Stimulated activated CD8-positive, alpha-beta memory T cell treated with anti-CD3 and anti-CD28 coated beads, Interleukin-15, amount 100 ng/mL, for 24 hours (primary cell): ENCODE measurements at places on chromosomes 16 and 17.

- DNase-seq: no peak
These were observed 3.0 kb upstream of the WFIKKN2 start for GRCh38 chr17:50832267-50832863.

DNA sequence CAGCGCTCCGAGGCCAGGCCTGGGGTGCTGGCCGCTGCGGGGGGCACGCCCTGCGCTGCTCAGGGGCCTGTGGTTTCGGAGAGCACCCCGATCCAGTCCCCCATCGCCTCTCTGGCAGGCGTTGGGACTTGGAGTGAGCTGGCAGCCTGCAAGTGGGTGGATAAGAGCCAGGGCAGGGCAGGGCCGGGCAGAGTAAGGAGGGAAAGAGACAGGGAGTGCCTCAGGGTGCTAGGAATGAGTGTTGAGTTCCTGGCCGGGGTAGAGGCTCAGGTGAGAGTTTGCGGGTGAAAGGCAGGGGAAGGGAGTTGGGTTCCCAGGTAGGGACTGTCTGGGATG lies 1.3 kb downstream of the CDH13 start:
- no peak for DNase-seq

DNA sequence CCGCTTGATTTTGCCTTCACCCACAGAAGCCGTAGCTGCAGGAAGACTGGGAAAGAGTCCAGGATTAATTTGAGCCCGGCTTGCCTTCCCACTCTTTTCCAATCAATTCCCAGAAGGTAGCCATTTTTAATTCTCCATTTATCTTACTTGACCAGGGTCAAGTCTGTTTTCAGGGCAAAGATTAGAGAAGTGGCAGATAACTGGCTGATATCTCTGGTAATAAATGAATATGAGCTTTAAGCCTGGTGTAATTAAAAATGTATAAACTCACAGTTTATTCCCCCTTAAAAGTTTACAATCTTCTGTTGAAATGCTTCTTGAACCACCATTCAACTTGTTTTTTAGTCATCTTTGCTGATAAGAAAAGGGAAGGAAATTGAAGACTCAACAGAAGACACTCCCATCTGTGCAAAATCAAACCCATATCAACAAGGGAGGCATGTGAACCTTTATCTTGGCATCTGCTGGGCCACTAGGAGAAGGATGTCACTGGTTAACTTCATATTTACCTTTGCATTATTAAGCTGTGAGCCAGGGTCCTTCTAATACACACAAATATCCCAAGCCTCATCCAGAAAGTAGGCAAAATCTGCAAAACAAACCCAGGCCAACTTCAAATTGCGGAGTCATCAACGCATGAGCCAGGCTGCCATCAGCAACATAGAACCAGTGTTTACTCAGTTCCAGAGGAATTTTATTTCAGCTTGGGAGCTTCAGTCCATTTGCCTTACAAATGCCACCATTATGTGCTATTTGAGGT lies 314.6 kb upstream of the MAF start:
- no peak for DNase-seq

- DNase-seq: peak; percentile 48
These were observed 207.0 kb downstream of the MSI2 start for GRCh38 chr17:57463103-57463885.

DNA sequence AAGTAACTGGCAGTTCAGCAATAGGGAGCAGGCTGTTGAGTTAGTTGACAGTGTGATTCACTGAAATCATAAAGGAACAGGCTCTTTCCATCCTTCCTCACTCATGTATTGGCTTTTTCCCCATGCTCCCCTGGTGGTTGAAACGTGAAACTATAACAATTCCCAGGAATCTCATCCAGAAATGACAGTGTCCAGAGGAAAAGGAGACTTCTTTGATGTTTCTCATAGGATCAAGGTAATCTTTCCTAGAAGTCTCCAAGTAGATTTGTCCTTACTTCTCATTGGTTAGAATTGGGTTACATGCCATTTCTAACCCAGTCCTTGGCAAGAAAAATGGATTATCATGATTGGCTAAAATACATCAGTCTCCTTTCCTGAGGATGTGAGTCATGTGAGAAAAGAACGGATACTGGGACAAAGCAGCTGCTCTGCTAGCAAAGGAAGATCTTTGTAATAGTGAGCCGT lies 14.4 kb downstream of the TTC19 start:
- no peak for DNase-seq

DNA sequence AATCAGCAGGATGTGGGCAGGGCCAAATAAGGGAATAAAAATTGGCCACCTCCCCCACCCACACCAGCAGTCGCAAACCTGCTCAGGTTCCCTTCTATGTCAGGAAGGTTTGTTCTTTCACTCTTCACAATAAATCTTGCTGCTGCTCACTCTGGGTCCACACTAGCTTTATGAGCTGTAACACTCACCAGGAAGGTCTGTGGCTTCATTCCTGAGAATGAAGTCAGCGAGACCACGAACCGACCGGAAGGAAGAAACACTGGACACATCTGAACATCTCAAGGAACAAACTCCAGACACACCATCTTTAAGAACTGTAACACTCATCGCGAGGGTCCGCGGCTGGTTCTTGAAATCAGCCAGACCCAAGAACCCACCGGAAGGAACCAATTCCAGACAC lies 115.5 kb upstream of the TBX2 start:
- DNase-seq: no peak

- DNase-seq: no peak
These were observed 124.6 kb downstream of the TOX3 start for GRCh38 chr16:52422307-52422706.

- DNase-seq: no peak
These were observed 43.3 kb upstream of the ATP2A3 start for GRCh38 chr17:4007346-4008081.

DNA sequence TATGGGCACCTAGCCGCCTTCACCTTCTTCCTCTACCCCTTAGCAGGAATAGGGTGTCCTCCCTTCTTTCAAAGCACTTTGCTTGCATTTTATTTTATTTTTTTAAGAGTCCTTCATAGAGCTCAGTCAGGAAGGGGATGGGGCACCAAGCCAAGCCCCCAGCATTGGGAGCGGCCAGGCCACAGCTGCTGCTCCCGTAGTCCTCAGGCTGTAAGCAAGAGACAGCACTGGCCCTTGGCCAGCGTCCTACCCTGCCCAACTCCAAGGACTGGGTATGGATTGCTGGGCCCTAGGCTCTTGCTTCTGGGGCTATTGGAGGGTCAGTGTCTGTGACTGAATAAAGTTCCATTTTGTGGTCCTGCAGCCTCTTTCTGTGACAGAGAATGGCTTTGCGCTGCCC lies 4.6 kb downstream of the TMUB2 start:
- no peak for DNase-seq

GRCh38 chr17:8799570-8800212 lies 526 bp upstream of the MFSD6L start:
- DNase-seq: no peak

DNA sequence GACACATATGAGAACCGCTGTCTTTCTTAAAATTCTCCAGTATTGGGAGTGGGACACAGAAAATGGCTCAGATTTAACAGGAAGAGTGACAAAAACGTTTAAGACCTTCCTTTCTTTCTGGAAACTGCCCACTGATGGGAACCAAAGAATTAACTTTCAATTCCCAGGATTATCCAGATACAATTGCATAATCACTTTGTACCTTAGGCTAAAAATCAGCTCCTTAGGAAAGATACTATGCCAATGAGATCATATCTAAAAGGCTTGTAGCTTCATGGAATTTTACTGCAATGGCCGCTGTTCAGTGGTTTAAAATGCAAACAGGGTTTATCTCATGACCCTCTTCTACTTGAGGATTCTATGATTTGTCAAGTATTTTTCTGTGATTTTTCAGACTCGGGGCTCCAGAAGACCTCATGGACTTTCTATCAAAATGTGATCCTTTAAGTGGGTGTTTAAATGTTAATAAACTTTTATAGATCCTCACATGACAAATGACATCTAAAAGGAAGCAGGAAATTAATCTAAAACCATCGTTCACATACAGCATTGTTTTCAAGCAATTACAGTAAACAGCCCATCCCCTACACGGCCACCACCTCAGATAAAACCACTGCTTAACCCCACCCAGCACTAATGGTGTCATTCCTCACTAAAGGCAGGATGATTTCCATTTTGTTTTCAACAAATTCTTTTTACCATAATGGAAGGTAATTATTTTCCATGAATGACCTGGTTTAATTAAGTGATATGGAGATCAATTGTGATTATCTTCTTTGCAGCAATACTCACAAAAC lies 31.6 kb upstream of the ERN1 start:
- DNase-seq: no peak

DNA sequence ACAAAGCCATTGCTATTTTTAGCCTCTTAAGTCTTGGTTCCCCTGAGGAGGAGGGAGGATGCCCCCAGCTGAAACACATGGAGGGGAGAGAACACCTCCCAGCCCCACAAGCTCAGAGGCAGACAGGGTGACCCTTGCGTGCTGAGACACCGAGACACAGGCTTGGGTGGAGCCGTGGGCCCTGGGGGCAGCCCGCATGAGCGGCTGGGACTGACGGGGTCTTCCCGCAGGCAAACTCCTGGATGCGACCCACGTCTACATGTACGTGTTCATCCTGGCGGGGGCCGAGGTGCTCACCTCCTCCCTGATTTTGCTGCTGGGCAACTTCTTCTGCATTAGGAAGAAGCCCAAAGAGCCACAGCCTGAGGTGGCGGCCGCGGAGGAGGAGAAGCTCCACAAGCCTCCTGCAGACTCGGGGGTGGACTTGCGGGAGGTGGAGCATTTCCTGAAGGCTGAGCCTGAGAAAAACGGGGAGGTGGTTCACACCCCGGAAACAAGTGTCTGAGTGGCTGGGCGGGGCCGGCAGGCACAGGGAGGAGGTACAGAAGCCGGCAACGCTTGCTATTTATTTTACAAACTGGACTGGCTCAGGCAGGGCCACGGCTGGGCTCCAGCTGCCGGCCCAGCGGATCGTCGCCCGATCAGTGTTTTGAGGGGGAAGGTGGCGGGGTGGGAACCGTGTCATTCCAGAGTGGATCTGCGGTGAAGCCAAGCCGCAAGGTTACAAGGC lies 9.8 kb downstream of the SLC16A3 start:
- no peak for DNase-seq

GRCh38 chr16:47705266-47705665 lies 244.1 kb downstream of the PHKB start:
- no peak for DNase-seq

DNA sequence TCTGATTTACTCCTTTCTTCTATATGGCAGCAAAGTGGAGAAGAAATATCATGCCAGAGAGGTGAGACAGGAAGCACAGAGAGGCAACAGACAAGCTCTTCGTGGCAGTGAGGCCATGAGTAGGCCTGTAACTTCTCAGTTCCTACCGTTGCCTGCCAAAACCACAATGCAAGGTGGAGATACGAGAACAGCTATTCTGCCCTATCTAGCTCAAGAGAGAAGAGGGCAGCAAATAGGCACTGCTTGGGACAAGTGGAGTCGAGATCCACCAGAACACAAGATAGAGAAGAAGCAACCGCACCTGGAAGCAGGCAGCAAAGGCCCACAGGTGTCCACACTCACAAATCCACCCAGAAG lies 24.8 kb downstream of the RANBP10 start:
- no peak for DNase-seq

DNA sequence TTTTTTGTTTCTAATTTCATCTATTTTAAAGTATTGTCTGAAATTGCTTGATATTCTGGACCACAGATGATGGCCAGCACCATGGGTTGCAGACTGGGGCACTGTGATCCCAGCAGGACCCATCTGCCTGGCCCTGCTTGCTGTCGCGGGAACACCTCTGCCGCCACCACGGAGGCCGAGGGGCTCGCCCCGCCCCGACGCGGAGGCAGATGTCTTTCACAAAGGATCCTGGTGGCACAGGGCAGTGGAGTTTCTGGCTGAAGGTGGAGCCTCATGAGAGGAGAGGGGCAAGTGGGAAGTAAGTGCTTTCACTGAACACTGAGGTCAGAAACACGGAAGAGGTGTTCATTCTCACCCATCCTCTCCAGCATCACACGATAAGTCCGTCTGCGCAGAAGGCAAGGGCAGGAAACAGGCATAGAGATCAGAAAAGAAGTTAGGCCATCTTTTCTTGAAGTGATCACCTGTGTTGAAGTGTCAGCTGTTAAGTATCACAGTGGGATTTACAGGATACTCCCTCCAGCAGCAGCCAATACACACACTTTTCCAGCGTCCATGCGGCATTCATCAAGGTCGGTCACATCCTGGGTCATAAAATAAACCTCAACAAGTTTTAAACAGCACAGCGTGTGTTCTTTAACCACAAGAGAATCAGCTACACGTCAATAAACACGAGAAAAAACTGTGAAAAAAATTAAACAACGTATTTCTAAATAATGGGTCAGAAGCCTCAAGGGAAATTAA lies 194.5 kb downstream of the RPTOR start:
- no peak for DNase-seq

DNA sequence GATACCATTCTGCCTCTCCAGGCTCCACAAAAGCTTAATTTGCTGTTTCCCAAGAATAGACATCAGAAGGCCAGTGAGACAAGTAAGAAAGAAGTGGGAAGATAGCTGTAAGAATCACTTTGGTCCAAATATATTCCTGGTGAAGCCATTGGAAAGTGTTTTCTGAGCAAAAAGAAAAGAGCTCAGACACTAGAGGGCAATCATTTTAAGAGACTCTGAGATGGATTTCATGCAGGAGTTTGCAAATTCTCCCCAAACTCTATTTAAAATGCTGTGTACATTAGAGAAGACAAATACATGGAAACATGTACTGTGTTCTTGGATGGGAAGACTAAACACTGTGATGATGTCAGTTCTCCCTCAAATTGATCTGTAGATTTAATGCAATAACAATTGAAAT lies 8.0 kb upstream of the SLC6A2 start:
- DNase-seq: no peak

DNA sequence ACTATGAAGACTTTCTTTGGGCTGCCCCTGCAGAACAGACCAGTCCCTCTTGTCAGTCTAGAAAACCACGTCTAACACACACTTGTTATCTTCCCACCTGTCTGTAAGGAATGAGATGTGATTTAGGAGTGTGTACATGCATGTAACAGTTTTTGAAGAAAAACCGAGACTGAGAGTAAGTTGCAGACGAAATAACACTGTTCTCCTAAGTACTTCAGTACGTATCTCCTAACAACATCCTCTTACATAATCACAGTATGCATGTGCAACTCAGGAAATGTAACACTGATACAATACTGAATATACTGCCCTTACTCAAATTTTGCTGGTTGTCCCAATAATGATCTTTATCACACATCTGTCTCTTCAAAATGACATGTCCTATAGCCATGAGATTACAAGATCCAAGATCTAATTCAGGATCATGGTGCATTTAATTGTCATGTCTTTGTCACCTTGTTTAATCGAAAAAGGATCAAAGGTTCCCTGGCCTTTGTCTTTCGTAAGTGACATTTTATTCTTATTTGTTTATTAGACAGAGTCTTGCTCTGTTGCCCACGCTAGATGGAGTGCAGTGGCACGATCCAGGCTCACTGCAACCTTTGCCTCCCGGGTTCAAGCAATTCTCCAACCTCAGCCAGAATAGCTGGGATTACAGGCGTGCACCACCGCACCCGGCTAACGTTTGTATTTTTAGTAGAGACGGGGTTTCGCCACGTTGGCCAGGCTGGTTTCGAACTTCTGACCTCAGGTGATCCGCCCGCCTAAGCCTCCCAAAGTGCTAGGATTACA lies 25.6 kb downstream of the CREBBP start:
- no peak for DNase-seq

DNA sequence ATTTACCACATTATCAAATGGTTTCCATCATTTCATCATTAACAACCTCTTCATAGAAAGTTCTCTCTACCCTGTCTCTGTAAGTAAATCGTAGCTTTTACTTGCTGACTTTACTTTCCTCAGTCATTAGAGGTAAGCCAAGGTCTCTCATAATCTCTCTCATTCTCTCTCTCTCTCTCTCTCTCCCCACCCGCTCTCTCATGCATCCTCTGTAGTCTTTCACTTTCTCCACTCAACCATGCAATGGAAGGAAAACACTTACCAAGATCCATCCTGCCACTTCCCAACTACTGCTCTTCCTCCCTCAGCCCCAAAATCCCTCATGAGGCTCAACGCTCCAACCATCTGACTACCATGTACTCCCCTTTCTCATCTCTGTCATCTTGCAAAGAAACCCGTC lies 6.1 kb downstream of the CEP112 start:
- DNase-seq: no peak
